ENCODE measurements at places on chromosomes 7 and 10. TPM values are rescaled to one million over a fixed set of nuclear protein-coding genes. Genes with fewer than 3 reads are reported as not detected.

DNA sequence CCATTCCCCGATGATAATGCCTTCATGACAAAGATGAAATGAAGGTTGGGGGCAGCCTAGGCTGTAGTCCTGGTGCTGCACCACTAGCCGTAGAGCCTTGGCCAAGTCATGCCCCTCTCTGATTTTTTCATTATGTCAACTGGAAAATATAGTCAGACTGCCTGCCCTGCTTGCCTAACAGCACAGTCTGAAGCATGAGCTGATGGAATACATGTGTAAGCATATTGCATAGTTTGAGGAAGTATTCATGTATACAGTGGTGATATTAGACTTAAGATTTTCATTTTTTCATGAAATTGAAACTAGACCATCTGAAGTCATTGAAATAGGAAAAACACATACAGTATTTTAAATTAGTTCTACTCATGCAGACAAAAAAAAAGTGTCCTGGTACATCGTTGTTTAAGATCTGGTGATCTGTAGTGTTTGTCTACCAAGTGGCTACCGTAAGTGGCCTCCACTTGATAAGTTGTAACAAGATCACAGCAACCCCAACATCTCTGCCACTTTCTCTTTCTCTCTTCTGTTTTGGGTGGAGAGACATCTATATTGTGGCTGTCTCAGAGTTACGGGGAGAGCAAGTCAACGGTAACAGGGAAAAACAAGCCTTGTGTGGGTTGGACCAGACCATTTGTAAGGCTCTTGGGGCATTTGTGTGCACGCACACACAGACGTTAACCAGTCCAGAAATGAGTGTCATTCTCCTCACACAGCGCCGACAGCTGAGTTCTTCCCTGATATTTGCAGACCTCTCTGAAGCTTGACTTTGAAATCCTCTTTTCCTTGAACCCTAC is 716.6 kb upstream of the GALNT17 start:
- no peak for DNase-seq

DNA sequence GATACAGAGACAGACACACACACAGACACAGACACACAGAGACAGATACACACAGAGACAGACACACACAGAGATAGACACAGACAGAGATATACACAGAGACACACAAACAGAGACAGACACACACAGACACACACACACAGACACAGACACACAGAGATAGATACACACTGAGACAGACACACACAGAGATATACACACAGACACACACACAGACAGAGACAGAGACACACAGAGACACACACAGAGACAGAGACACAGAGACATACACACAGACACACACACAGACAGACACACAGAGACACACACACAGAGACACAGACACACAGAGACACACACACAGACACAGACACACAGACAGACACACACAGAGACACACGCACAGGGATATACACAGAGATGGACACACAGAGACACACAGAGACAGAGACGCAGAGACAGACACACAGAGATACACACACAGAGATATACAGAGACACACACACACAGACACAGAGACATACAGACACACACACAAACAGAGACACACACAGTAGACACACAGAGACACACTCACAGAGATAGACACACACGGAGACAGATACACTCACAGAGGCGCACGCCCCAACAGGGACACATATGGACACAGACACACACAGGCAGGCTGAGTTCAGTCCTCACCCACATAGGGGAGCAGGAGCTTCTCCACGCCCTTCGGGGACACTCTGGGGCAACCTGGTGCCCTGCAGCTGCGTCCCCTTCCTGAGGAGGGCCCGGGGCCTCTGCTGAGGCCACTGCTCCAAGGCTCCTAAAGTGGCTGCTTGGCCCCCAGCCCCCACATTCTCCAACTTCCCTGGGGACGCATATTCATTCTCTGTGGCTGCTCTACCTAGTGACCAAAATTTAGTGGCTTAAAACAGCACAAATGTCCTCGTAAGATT is 10.3 kb upstream of the PPP2R2D start:
- DNase-seq: no peak

- DNase-seq: no peak
Measured at GRCh38 chr10:12262278-12262981, 66.4 kb downstream of the CDC123 start.

DNA sequence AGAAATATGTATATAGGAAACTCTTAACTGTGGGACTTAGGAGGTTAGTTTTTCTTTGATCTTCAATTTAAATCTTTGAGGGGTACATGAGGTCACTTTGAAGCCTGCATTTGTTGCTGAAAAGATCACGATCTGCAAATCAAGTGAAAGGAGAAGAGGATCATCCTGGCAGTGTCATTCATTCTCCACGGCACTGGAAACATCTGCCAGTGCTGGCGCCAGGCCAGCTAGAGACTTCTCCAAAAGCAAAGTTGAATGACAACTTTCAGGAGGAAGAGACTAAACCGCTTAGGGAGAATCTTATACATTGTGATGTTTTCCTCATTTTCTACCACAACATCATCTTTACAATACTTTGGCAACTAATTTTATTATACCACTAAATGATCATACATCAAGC is 42.5 kb downstream of the MRC1 start:
- peak; percentile 43 for DNase-seq

DNA sequence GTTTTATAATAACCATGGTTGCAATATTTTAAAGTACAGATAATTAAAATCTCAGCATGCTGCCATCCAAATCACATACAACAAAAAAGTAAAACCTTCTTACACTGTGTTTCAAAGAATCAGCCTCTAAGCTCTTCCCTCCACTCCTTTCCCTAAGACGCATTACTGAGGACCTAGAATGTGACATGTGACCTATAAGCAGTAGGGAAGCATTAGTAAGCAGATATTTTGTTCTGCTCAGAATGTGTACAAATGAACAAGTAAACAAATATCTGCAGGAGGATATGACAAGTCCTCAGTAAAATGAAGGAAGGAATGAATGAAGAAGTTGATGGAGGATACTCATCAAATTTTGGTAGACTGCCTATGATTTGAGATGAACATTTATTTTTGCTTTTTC is 49.1 kb downstream of the RAB11FIP2 start:
- DNase-seq: no peak

GRCh38 chr10:2839081-2839725 is 228.1 kb upstream of the PFKP start:
- DNase-seq: peak; percentile 41

DNA sequence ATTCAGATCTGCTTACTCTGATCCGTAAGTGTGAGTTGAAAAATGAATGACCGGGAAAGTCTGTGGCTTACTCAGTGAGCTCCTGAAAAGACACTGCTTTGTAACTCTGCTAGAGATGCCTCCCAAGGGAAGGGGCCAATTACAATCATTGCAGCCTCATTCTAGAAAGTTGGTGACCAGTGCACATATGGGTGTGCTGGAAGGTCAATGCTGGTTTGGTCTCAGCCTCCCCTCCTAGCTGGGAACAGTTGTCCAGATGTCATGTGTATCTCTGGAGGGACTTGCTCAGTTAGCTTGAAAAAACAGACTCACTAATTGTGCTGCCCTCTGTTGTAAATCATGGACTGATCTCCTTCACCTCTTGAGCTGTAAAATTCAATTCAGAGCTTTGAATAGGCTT is 405.0 kb downstream of the ADRA2A start:
- no peak for DNase-seq

GRCh38 chr10:127926455-127926854 is 19.6 kb downstream of the PTPRE start:
- DNase-seq: no peak

GRCh38 chr10:92278996-92279696 is 11.7 kb downstream of the CPEB3 start:
- DNase-seq: no peak

GRCh38 chr7:81419731-81420130 is 350.1 kb downstream of the HGF start:
- no peak for DNase-seq

DNA sequence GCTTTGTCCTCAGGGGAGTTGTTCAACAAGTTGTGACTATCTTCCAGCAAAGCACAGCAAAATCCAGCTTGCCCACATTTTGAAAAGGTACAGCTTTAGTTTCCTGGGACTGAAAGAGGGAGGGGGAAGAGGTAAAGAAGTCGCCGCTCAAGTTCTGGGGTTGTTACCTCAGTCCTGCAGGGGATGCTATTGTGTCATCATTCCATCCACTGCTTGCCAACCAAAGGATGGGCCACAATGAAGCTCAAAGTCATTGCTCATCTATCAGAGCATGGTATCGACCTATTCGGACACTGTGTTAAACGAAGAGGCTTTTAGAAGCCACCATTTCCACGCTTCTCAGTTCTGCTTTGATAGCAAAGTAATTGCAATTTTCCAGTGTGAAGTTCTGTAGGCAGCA is 34.3 kb downstream of the NPY start:
- DNase-seq: no peak

DNA sequence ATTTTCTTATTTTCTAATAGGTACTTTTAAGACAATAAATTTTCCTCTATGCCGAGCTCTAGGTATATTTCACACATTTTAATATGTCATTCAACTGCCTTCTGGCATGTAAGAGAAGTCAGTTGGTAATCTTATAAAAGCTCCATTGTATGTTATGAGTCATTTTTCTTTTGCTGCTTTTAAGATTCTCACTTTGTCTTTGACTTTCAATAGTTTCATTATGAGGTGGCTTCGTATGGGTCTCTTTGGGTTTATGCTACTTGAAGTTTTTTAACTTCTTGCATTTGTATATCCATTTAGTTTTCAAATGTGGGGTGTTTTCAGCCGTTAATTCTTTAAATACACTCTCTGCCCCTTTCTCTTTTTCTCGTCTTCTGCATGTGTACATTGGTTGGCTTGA is 80.5 kb downstream of the ABCA13 start:
- DNase-seq: no peak

GRCh38 chr10:9198611-9199010 is 1144.1 kb downstream of the GATA3 start:
- no peak for DNase-seq

GRCh38 chr10:44291091-44291490 is 93.8 kb downstream of the CXCL12 start:
- DNase-seq: no peak

- DNase-seq: no peak
Measured at GRCh38 chr7:144500225-144500624, 96.7 kb upstream of the NOBOX start.

DNA sequence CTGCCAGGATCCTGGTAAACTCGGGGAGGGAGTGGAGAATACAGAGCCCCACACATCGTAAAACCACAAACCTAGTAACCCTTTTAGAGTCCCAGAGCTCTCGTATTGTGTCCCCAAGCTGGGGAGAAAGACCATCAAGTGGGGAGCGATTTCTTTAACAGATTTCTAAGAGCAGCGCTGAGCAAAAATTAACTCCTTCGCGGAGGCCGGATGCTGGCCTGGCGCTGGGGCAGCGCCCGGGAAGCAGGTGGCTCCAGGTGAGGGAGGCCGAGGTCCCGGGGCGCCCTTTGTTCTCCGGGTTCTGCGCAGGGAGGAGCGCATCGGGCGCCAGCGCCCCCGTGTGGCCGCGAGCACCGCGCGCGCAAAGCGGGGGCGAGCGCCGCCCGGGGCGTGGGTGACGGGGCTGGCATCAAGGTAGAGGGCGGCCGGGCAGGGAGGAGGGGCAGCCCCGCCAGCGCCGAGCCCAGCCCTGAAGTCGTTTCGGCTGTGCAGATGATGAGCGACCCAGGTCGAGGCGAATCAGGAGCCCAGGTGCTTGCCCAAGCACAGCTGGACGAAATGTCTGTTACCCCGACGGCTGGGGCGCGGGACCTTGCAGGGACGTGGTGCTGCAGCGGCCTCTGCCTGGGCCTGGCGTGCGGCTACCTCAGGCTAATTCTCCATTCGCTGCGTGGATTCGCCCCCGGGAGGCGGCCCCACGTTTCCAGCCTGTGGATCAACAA is 10.4 kb upstream of the FGFR2 start:
- DNase-seq: peak; percentile 75

- no peak for DNase-seq
Measured at GRCh38 chr7:100247152-100247757, 27.5 kb downstream of the PVRIG start.

DNA sequence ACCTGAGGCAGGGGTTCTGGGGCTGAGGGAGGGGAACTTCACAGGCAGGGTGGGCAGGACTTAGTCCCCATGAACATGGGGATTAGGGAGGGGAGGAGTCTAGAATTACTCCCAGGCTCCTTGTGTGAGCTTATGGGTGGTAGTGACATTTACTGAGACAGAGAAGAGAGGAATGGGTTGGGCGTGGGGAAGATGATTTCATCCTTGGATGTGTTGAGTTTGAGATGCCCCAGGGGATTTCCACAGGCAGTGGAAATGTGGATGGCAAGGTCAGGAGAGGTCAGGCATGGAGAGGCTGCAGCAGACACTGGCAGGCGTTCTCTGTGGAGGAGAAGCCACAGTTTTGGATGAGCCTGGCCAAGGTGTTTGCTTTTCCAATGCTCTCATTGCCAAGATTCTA is 26.4 kb upstream of the GSDME start:
- DNase-seq: no peak

VOPP1 gene
- total RNA-seq: 22.1 TPM

ASB10 gene
- total RNA-seq: not detected

CYP17A1 gene
- total RNA-seq: not detected

PODXL gene
- 25.8 TPM for total RNA-seq

SFTPD gene
- not detected for total RNA-seq

IKZF1 gene
- total RNA-seq: 48.4 TPM

PILRA gene
- total RNA-seq: 1.9 TPM

FGFBP3 gene
- 7.8 TPM for total RNA-seq

VWDE gene
- total RNA-seq: not detected

FAM237B gene
- total RNA-seq: not detected

MYL7 gene
- not detected for total RNA-seq

Data from transverse colon (tissue), 4 donors.